ENCODE measurements at places on chromosomes 2 and 18.

DNA sequence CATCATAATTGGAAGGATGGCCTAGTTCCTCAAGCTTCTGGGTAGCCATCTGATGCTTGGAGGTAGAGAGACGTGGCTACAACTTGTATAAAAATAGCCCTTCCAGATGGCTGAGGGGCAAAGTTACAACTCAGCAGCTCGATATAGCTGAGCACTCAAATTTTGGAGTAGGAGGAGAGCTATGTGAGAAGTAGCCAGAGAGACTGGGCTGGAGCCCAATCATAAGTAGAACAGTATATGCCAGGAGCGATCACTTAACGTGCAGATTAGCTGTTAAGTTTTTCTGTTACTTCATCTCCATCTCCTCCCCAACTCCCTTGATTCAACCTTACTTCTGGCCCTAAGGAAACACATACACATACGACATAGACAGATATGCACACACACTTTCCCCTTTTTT lies 28.8 kb downstream of the CNRIP1 start:
- DNase-seq = no peak

GRCh38 chr18:22813648-22814328 lies 119.3 kb upstream of the RBBP8 start:
- DNase-seq = no peak

DNA sequence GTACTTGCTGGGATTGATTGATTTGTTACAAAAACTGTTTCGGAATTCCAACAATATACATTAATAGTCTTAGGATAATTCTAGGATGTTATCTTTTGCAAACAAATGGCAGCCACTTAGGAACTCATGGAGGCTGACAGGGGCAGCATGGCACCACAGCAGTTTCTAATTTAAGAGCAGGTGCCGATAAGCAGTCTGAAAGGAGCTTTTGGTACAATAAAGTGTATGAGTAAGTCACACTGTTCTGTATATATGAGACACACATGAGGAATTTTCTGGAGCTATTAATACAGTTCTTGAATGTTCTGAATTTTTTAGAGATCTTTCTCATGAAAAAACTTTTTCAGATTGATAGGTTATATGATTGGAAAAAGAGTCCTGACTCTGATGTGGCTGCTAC lies 52.2 kb downstream of the EIF5B start:
- DNase-seq = no peak

- DNase-seq = no peak
These were observed 81.1 kb upstream of the NYAP2 start for GRCh38 chr2:225318440-225318839.

DNA sequence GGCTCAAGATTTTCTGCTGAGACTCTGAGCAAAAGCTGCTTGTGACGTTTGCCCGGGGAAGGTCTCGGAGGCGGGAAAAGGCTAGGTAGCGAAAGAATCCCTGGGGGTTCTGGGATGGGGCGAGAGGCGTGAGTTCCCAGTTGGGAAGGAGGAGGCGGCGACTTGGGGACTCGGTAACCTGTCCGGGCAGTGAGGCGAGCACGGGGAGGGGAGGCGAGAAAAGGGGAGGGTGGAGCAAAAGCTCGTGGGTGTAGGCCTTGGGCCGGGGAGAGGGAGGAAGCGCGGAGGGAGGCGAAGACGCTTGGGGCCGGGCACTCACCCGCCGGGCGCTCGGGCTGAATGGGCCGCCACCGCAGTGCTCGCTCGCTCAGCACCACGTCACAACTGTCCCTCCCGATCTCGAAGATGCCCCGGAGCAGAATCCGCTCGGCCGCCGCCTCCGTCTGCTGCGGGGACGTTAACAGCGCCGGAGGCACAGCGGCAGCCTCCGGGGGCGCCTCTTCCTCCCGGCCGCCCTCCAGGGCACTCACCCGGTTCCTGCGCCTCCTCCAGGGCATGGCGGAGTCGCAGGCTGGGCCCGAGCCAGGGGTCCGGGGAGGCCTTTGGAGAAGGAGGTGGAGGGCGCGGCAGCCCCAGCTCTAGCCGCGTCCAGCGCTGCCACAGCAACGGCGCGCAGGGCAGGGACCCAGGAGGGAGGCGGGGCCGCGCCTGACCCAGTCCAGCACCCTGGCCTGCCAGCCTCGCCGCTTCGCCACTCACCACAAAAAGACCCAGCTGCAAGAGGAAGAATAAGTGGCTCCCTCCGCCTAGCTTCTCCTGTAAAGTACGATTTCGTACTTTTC lies at the start of gene CERKL:
Gene CERKL (minus strand): TSS at position 656 of the 842 bp plus-strand sequence. CDS start 99 bp downstream, at position 557.
- DNase-seq = peak; percentile 17

- no peak for DNase-seq
These were observed 123.4 kb downstream of the ANKRD30BL start for GRCh38 chr2:132038179-132038882.

GRCh38 chr2:109242654-109243331 lies 113.8 kb downstream of the SH3RF3 start:
- peak; percentile 72 for DNase-seq

- peak; percentile 27 for DNase-seq
These were observed at the start of gene CDCA7 for GRCh38 chr2:173354582-173355131. CDCA7 (plus strand) TSS chr2:173354872; CDS start chr2:173354964, 92 bp downstream.

GRCh38 chr18:72368308-72368707 lies 175.8 kb downstream of the CBLN2 start:
- no peak for DNase-seq

GRCh38 chr2:86072271-86072858 lies 33.3 kb downstream of the POLR1A start:
- peak; percentile 42 for DNase-seq

DNA sequence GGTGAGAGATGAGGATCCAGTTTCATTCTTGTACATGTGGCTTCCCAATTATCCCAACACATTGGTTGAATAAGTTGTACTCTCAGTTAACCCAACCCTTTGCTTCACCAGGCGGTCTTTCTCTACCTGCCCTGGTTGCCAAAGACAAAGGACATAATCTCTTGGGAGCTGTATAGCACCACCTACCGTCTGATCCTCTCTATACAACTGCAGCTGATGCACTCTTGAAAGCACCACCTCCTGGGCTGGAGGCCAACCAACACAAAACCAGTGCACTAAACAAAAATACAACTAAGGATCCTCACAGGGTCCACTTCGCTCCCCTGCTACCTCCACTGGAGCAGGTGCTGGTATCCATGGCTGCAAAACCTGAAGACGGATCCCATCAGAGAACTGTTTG lies 473.6 kb upstream of the NRXN1 start:
- DNase-seq = no peak

GRCh38 chr2:100036026-100036425 lies 106.4 kb downstream of the AFF3 start:
- DNase-seq = no peak

- no peak for DNase-seq
These were observed 5.3 kb upstream of the DCTN1 start for GRCh38 chr2:74385396-74385795.

GRCh38 chr18:38654946-38655345 lies 1089.3 kb upstream of the CELF4 start:
- no peak for DNase-seq

DNA sequence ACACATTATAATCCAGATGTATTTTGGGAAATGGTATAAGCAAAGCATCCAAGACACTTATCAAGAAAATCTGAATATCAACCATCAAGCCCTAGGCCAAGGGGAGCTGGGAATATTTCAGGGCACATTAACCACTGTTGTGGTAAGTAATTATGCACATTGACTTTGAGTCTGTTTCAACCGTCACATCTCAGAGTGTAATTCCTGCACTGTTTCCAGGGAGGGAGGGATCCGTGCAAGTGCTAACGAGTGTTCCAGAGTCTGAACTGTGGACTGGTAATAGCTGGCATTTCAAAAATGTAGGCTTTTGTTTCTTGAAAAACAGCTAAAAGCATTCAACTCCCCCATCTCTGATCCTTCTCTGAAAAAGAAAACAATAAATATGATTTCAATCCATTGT lies 681.6 kb downstream of the BCL11A start:
- no peak for DNase-seq

GRCh38 chr2:134555411-134555810 lies 163.4 kb downstream of the TMEM163 start:
- DNase-seq = no peak

- DNase-seq = peak; percentile 80
These were observed at the start of gene WDFY1 for GRCh38 chr2:223944703-223945531. WDFY1 (minus strand) TSS chr2:223945335; CDS start chr2:223945284, 51 bp downstream.

GRCh38 chr2:217742841-217743240 lies 260.0 kb downstream of the TNS1 start:
- DNase-seq = peak; percentile 50

- peak; percentile 23 for DNase-seq
These were observed at the start of gene NTSR2 for GRCh38 chr2:11669454-11670291. NTSR2 (minus strand) TSS chr2:11670195; CDS start chr2:11670129, 66 bp downstream.

- DNase-seq = no peak
These were observed 28.2 kb upstream of the RUFY4 start for GRCh38 chr2:218040883-218041282.

GRCh38 chr2:192390401-192390800 lies 195.7 kb upstream of the TMEFF2 start:
- DNase-seq = no peak

DNA sequence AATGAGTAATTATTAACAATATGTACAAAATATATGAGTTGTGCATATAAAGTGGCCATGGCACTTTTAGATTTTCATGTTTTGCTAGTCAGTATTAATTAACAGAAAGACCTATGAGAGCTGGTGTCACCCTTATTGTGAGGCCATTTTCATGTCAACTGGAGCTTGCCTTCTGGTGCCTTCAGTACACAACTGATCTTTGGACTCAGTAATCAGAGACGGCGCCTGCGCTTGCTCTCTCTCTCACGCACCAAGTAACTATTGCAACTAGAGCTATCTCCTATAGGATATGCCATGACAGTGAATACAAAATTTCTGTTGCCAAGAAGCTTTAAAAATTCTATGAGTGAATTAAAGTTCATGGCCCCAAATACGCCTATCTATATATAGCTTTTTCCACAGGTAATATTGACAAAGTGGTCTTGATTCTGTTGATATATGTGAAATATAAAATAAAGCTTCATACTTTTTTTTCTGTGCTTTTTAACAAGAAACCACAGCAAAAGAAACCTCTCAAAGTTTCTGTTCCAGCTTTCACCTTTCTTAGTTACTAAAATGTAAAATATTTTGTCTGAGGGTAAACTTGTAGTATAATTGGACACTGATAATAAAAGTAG lies 2.9 kb downstream of the SERTAD2 start:
- DNase-seq = no peak

DNA sequence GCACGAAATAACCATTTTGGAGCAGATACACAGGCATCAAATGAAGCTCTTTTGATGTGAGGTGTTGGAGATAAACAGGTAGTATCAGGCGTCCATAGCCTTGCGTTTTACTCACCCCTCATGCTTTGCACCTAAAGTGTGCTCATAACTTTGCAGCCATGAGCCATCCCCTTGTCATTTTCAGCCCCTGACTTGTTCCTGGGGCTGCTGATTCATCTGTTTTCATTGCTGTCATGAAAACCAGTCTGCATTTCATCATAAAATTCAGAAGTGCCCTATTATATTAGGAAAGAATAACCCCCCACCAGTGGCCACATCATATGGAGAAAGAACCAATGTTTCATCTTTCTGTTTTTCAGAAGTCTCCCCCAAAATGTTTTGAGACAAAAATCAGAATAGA lies 329.7 kb upstream of the NRP2 start:
- DNase-seq = no peak

DNA sequence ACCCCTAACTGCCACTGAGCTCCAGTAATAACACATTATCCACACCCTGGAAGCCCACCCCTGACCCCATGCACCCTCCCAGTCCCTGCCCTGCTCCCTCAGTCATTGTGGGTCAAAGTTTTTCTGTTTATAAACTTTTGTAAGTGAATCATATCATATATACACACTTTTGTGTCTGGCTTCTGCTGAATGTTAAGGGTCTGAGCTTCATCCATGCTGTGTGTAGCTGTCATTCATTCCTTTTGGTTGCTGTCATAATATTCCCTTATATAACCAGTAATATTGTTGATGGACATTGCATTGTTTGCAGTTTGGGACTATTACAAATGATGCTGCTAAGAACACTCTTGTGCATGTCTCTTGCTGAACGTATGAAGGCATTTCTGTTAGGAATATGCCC lies 14.5 kb downstream of the CNNM4 start:
- no peak for DNase-seq

DNA sequence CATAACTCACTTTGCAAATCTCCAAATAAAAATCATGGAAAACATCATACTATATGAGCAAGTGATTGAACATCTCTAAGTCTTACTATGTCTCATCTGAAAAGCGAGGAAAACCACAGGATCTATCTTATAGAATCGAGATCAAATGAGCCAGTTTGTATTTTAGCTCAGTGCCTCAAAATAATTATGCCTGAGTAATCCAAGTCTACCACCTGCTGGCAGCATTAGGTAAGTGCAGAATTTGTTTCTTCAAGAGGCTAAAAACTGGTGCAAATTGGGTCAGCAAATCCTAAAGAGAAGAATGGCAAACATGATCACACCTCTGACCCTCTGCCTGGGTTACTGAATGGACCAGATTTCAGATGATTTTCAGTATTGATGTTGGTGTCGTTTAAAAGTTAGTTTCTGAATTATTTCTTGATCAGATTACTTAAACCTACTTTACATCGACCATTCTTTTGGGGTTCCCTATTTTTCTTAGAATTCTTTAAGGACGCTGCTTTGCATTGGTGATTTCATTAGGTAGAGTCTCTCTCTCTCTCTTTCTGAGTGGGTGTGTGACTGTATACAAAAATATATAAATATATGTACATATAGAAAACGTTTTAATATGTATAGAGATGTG lies 12.7 kb upstream of the FHOD3 start:
- DNase-seq = peak; percentile 50

Data from CD14-positive monocyte (primary cell).